ENCODE measurements at places on chromosomes 7 and 10. TPM values are rescaled to one million over a fixed set of nuclear protein-coding genes. Genes with fewer than 3 reads are reported as not detected.

UNC5B gene
- total RNA-seq = 5.0 TPM

TMEM196 gene
- not detected for total RNA-seq

ABCB1 gene
- total RNA-seq = 22.8 TPM

C10orf62 gene
- total RNA-seq = not detected

ENTPD1 gene
- 9.2 TPM for total RNA-seq

SORBS1 gene
- 20.0 TPM for total RNA-seq

ADRB1 gene
- 0.24 TPM for total RNA-seq

LUC7L2 gene
- 61.6 TPM for total RNA-seq

All from ovary (tissue), 10 donors.